ENCODE measurements at places on chromosomes 7 and 10.

DNA sequence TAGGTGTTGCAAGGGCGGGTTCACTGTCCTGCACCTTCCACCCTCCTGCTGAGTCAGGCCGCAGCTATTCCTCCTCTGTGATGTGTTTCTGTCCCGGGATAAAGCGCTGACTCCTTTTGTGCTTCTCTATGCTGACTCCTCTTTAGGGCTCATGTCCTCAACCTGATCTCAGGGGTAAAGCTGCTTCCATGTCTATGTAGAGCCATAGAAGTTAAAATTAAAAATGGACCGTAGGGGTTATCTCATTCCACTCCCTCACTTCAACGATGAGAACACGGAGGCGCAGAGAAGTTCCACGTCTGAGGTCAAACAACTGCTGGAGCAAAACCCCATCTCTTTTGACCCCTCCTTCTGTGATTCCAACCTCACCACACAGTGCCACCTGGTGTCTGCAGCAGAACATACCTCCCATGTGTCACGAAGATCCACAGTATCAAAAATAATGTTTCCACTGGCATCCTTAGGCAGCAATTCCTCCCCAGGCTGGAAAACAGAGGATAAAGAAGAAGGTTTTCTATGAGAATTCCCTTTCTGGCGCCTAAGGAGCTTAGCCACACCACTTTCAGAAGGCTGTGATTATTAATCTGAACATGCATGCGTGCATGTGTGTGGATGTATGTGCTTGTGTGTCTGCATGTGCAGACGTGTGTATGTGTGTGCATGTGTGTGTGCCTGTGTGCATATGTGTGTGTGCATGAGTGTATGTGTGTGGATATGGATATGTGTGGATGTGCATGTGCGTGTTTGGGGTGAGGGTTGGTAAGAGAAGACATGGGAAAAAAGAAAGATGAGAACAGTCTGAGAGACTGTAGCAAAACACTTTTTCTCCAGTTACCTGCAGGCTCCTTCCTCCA lies 81.2 kb upstream of the UCN3 start:
- peak; percentile 16 for DNase-seq

DNA sequence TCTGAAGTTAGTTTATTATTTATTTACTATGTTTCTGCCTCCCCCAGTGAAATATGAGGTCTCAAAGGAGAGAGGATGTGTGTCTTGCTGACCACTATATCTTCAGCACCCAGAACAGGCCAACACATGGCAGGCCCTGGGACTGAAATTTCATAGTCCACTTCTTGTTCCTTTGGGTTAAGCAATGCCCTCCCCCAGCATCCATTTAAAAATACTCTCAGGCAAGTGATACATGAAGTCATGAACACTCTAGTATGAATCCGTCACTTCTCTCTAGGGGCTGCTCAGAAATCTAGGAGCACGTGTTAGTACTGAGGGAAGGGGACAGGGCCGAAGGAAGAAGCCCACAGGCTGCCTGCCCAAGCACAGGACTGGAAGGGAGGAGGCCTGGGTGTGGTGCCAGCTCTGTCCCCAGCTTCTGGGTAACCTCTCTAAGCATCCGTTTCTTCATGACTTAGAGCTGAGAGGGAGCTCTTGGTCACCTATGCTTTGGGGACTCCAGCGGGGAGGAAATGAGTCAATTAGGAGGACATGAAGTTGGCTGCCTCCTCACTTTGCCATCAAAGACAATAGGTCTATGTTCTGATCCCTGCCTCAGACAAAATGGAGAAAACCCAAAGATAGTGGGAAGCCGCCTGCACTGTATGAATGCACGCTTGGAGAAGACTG lies 119.2 kb downstream of the KCNMA1 start:
- no peak for DNase-seq

- no peak for DNase-seq
These were observed 20.1 kb downstream of the AFAP1L2 start for GRCh38 chr10:114384181-114384580.

GRCh38 chr10:13118784-13119410 lies 18.9 kb downstream of the OPTN start:
- no peak for DNase-seq

DNA sequence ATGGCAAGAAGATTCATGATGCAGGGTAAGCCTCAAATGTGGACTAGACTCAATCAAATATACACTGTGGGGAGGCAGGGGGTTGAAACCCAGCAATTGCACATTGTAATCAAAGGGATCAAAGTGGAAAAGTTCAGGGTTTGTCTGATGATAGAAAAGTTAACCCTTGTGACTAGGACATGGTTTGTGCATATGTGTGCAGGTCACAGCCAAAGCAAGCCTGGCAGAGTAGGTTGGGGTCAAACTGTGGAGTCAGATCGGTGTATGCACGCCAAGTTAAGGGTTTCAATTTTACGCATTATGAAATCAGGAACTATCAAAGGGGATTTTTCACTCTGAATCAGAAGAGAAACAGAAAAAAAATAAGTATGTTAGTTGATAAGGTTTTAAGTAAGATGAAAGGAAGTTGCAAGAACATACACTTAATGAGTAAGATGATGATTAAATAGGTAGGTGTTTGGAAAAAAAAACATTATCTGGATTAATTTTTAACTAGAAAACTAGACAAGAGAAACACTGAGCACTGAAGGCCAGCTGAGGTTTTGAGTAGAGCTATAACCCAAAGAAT lies 188.3 kb downstream of the DGKB start:
- no peak for DNase-seq

- DNase-seq, result no peak
These were observed 5.8 kb downstream of the IDE start for GRCh38 chr10:92567952-92568600.

DNA sequence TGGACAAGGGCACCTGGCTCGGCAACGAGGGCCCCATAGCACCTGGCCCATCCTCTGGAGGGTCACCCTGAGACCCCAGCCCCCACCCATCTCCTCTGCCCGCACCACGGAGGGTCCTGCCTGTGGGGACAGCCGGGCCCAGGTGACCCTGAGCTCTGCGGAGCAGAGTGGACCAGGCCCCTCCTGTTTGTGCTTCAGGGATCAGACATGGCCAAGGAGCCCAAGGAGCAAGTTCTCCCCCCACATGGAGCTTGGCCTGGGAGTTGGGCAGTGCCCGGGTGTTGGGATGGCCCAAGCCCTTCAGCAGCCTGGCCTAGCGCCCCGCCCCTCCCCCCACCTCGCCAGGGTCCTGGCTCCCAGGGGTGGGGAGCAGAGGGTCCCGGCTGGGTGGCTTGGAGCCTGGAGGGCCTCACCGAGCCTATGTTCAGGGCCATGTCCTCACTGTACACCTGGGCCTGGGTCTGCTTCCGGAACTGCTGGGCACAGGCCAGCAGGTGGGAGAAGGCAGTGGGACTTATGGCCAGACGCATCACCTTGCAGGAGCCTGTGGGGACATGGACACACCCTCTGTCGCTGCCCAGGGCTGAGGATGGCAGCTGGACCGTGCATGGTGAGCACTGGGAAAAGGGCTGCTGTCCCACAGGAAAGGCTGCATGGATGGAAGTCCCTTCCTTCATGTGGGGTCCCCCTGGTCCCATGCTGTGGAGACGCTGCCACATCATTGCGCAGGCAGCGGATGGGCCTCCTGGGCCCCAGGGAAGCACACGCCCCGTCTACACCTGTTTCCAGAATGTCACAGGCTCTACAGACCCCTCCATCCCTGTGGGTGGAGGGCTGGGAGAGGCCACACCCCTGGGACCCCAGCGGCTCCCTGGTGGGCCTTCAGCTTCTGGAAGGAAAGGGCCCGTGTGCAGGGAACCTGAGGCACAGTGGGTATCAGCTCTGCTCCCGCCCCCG lies 49.2 kb upstream of the NKX6-2 start:
- no peak for DNase-seq

GRCh38 chr10:784403-785088 lies 95.1 kb upstream of the DIP2C start:
- DNase-seq, result no peak

DNA sequence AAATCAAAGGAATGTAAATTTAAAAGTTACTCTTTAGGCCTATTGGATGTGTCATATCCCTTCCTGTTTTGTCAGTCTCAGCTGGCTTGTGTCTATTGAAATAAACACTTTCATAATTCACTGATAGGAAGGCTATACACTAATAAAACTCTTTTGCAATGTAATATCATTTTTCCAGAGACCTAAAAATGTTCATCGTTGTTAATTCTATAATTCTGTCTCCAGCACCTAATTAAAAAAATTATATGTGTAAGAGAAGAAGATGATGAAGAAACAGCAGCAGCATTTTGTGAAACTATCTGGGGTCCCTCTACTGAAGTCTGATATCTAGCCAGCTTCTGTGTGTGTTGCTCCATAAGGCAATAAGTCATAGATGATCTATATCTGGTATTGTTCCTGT lies 602.7 kb downstream of the ETV1 start:
- DNase-seq, result no peak

- no peak for DNase-seq
These were observed 81.3 kb upstream of the AGR3 start for GRCh38 chr7:16963044-16963443.

DNA sequence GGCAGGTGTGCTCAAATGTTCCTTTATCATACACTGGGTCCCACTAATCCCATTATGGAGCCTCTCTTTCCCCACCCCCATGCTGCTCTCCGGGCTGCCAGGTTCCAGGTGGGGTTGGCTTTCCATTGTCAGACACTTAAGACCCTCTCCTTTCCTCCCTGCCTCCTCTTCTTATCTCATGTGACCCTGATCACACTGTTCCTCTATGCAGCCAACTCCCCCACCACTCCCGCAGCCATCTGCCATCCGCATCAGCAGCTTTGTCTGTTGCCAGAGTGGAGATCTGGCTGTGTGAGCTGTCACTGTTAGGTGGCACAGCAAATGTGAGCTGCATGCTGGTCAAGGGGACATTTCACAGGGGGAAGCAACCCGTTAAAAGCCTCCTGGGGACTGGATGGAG lies 391.4 kb downstream of the TNS3 start:
- no peak for DNase-seq

- no peak for DNase-seq
These were observed 243.1 kb upstream of the GHITM start for GRCh38 chr10:83896219-83896618.

DNA sequence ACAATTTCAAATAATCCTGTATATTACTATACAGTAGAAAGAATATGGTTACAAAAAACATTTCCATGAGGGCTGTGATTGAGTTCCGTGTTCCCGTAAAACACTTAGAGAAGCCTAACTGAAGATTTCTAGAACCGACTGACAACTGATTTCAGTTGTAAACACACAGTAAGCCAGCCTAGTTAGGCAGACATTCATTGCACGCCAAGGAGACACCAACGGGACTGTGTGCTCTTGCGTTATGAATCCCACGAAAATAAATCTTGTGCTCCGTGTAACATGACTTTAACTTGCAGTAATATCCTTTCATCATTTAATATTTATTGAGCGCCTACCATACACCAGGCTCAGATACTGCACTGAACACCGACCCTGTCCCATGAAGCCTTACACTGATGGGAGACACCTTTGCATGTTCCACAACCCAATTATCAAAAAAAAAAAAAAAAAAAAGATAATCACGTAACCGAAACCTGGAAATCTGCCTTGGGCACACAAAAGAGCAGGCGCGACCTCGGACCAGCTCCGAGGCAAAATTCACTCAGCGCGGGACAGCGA lies 420 bp upstream of the KLHL7 start:
- no peak for DNase-seq

GRCh38 chr7:7816084-7816483 lies 97.7 kb upstream of the RPA3 start:
- no peak for DNase-seq

GRCh38 chr10:99760321-99760720 lies 22.1 kb upstream of the ABCC2 start:
- DNase-seq, result no peak

- DNase-seq, result peak; percentile 37
These were observed 173.8 kb upstream of the HABP2 start for GRCh38 chr10:113379091-113379490.

DNA sequence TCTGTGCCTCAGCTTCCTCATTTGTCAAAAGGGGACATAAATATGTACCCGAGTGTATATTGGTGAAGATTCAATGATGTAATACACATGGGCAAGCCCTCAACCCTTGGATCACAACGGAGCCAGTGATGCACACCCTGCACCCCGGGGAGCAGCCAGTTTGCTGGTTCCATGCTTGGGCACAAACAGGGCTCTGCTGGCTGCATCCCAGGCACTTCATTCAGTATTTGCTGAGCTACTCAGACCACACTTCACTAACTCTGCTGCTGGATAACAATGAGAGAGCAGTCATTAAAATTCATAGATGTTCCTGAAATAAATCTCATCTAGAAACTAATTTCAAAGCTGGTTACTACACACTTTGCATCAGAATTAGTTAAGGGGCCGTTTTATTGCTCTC lies 72.0 kb downstream of the SCRN1 start:
- no peak for DNase-seq

- no peak for DNase-seq
These were observed 282.6 kb downstream of the AUTS2 start for GRCh38 chr7:69880840-69881239.

- no peak for DNase-seq
These were observed 8.9 kb downstream of the GLI3 start for GRCh38 chr7:42227936-42228591.
